ENCODE measurements at places on chromosomes 11 and 22. TPM values are rescaled to one million over a fixed set of nuclear protein-coding genes. Genes with fewer than 3 reads are reported as not detected.

Gene RAB36
- 1.4 TPM for total RNA-seq

Gene KCTD14
- 16.0 TPM for total RNA-seq

Gene MRTFA
- 31.8 TPM for total RNA-seq

Gene PYGM
- total RNA-seq, result not detected

Gene OR8G5
- not detected for total RNA-seq

Gene MRGPRG
- total RNA-seq, result not detected

Gene TSGA10IP
- total RNA-seq, result not detected

Gene ABCC8
- not detected for total RNA-seq

Gene PHLDB1
- total RNA-seq, result 64.3 TPM

Gene PHETA2
- 6.3 TPM for total RNA-seq

Gene OTOG
- total RNA-seq, result not detected

Gene TMEM191B
- not detected for total RNA-seq

Gene TMPRSS4
- total RNA-seq, result 0.08 TPM

Gene KDM4E
- total RNA-seq, result not detected

Gene LRRC32
- total RNA-seq, result not detected

Gene PKP3
- total RNA-seq, result 373 TPM

Gene GAB4
- not detected for total RNA-seq

Gene OR52N4
- not detected for total RNA-seq

Measured in hair follicular keratinocyte (primary cell).